ENCODE measurements at places on chromosomes 3 and 15. TPM values are rescaled to one million over a fixed set of nuclear protein-coding genes. Genes with fewer than 3 reads are reported as not detected.

Gene SRGAP3
- total RNA-seq: 1.6 TPM

Gene ZNF660
- 0.43 TPM for total RNA-seq

Gene AP3B2
- total RNA-seq: not detected

- no peaks in the 10 kb centered on the region for H3K36me3 ChIP-seq
- no peak overlapping the region for H3K27ac ChIP-seq
- no peaks in the 10 kb centered on the region for H3K27me3 ChIP-seq
- no peak overlapping the region for H3K4me3 ChIP-seq
Observed at GRCh38 chr15:42012241-42012640, 8.6 kb downstream of the PLA2G4E start.

- H3K4me3 ChIP-seq: no peak overlapping the region
- no peaks in the 10 kb centered on the region for H3K27me3 ChIP-seq
- peaks cover 24% of the 10 kb centered on the region for H3K36me3 ChIP-seq
Observed at GRCh38 chr3:196275126-196275525, 12.4 kb downstream of the PCYT1A start.

- DNase-seq: no peak
- H3K36me3 ChIP-seq: no peaks in the 10 kb centered on the region
- H3K27ac ChIP-seq: peak overlapping the region; percentile 89
- peak overlapping the region; percentile 75 for H3K4me3 ChIP-seq
- H3K4me1 ChIP-seq: no peaks in the 10 kb centered on the region
Observed at GRCh38 chr3:32685543-32686185, 676 bp downstream of the CNOT10 start.

GRCh38 chr3:185582871-185583270 lies 3.2 kb upstream of the SENP2 start:
- no peak for DNase-seq
- H3K27ac ChIP-seq: no peak overlapping the region
- no peak overlapping the region for H3K4me3 ChIP-seq
- H3K27me3 ChIP-seq: no peaks in the 10 kb centered on the region
- H3K4me1 ChIP-seq: peaks cover 5% of the 10 kb centered on the region

- DNase-seq: no peak
- H3K4me1 ChIP-seq: peaks cover 3% of the 10 kb centered on the region
Observed at GRCh38 chr3:64743156-64743886, 55.5 kb upstream of the ADAMTS9 start.

Data from ascending aorta (tissue), 2 donors.